Mammary epithelial cell (primary cell): ENCODE measurements at places on chromosomes 5 and 9.
A peak's percentile ranks its signal among the peaks of the same experiment; 100 is the strongest.

- no peak for DNase-seq
Measured at GRCh38 chr5:18102733-18103132, 468.5 kb downstream of the TAF11L14 start.

GRCh38 chr9:136631038-136632000 is 31.4 kb upstream of the EGFL7 start:
- DNase-seq = peak; percentile 50

DNA sequence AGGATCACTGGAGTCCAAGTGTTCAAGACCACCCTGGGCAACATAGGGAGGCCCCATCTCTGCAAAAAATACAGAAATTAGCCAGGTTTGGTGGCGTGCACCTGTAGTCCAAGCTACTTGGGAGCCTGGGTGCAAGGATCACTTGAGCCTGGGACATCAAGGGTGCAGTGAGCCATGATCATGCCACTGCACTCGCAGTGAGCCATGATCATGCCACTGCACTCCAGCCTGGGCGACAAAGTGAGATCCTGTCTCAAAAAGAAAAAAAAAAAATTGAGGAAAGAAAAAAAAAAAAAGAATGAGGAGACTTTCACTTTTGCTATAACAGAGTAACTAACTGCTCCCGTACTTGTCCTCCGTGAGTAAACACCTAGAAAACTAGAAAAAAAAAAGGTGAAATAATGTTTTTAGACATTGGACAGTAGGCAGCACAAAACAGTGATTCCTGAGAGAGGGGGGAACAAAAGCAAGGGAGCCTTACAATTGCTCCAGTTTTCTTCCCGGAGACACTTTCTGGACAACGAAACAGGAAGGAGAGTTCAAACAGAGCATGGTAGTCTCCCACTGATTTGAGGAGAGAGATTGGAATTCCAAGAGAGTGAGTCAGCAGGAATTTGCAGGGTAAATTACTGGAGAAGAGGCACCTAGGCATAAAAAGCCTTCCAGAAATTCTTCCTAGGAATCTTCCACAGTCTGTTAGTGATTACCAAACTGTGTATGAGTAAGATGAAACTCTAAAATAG is 6.9 kb upstream of the ZBTB5 start:
- peak; percentile 87 for DNase-seq

GRCh38 chr9:18531136-18532065 is 57.4 kb downstream of the ADAMTSL1 start:
- DNase-seq = no peak

GRCh38 chr5:138942861-138943260 is 67.7 kb upstream of the LRRTM2 start:
- no peak for DNase-seq

- peak; percentile 70 for DNase-seq
Measured at GRCh38 chr5:34685485-34686165, 29.5 kb downstream of the RAI14 start.

- DNase-seq = no peak
Measured at GRCh38 chr5:2136728-2137333, 254.1 kb upstream of the IRX4 start.

GRCh38 chr5:170509348-170509660 is 5.5 kb downstream of the KCNIP1 start:
- DNase-seq = no peak

- no peak for DNase-seq
Measured at GRCh38 chr9:8895861-8896224, 1096.3 kb upstream of the DMAC1 start.

- DNase-seq = peak; percentile 64
Measured at GRCh38 chr9:91179237-91180138, 182.2 kb downstream of the AUH start.

- DNase-seq = no peak
Measured at GRCh38 chr9:32434892-32435291, 50.4 kb downstream of the ACO1 start.

- no peak for DNase-seq
Measured at GRCh38 chr9:121819428-121820231, 168.2 kb downstream of the DAB2IP start.

DNA sequence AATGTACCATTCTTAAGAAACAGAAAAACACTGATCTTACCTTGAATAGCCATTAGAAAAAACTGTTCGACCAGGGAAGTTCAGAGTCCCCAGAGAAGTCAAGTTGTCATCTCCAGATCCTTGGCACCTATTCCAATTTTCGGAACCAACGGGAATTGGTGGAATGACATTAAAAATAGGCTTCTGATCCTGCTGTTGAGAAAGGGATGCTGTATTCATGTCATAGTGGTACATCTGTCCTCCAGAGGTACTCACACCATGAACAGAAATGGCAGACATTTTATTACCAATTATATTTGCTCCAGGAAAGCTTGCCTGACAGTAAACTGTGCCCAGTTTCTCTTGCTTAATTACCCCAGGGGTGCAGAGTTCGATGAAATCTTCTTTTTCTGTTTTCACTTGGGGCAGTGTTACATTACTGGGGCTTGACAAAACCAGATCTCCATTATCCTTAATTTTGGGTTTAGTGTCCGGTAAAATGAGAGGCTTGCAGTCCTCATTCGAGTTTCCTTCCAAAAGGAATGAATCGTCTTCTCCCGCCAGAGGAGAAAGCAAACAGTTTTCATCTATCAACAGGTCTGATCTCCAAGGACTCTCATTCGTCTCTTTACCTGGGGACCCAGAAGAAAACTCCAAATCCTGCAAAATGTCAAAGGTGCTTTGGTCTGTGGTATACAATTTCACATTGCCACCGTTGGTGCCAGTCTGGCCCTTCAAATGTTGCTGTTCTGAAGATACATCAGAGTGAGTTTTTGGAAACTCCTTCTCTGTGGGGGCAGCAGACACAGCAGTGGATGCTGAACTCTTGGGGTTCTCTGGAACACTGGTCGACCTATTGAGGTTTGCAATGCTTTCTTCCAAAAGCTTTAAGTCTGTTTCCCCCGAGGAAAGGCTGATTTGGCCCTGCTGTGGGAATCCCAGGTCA is 3.6 kb downstream of the NR3C1 start:
- DNase-seq = peak; percentile 30

GRCh38 chr5:169048181-169049125 is 252.5 kb downstream of the SLIT3 start:
- DNase-seq = no peak

DNA sequence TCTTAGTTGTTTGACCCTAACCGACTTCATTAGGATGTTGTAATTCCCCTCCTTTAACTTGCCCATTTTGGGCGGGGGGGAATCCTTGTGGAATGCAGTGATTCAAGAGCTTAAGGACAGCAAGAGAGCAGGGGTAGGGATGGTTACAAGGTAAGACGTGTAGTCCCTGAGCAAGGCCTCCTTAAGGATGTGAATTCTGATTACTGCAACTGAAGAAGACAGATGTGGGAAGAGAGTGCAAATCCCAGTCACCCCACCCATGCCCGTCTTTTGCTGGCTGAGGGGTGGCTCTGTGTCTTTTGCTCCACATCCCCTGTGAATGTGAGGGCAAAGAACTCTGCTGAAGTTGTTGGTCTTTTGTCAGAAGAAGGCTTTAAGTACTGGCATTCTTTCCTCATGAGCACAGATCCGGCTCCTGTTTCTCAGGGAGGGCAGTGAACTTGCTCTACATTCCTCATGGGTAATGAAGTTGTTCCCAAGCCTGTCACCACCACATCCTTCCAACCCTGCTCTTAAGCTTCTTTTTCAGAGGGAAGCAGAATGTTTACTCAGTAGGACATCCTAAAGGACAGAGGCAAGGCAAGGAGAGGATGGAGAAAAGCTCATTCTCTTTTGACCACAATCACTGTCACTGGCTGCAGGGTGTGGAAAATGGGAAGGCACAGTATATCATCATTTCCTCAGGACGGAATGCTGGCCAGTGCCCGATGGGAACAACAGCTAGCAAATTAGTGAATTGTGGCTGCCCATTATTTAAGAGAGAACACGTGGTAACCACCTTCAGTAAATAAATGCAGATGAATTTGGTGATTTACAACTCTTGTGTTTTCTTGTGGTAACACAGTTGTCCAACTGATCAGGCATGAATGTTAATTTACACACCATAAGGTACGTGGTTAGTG is 61.5 kb downstream of the RAI14 start:
- peak; percentile 54 for DNase-seq

GRCh38 chr5:41681840-41682239 is 171.4 kb upstream of the PLCXD3 start:
- no peak for DNase-seq

DNA sequence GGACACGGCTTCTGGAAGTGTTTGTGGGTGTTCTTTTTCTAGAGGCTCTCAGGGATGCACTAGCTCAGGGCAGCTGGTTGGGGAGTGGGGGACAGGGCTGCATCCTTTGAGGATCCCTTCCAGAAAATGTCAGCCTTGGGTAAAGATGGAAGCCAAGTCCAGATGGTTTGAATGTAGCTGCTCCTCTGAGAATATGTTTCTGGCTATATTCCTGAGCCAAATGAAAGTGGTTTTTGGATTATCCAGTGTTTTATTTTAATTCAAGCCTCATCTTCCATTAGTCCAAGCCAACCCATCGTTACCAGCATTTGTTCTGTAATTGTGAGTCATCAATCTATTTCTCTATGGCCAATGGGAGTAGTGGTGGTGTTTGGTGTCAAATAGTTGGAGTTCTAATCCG is 70.4 kb downstream of the SPRY4 start:
- DNase-seq = no peak

DNA sequence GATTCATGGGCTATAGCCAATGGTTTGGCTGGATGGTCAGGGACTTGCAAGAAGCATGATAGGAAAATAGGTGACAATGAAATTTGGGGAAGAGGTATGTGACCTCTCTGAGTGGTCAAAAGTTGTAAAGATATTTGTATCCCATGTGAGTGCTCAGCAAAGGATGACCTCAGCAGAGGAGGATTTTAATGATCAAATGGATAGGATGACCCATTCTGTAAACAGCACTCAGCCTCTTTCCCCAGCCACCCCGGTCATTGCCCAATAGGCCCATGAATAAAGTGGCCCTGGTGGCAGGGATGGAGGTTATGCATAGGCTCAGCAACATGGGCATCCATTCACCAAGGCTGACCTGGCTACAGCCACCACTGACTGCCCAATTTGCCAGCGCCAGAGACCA is 138.4 kb upstream of the SPDL1 start:
- DNase-seq = no peak

DNA sequence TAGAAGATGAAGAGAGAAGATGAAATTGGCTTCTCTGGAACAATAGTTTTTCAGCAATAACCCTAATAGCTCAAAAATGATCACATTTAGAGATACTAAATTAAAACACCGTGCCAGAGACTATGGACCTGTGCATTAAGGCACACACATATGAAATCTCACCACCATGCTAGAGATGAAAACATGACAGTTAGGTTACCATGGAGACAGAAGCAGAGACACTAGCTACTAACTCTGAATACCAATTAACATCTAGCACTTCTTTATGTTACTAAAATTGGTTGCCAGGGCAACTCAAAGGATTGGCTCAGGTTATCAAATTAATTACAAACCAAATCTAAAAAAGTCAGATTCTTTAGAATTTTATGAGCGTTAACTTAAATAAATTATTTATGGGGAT is 337.7 kb downstream of the PLK2 start:
- no peak for DNase-seq
